ENCODE measurements at places on chromosomes 5 and 9. TPM values are rescaled to one million over a fixed set of nuclear protein-coding genes. Genes with fewer than 3 reads are reported as not detected.

The PSAT1 gene
- total RNA-seq = 9.4 TPM

The MLANA gene
- 0.23 TPM for total RNA-seq

The SPATA31D4 gene
- 0.08 TPM for total RNA-seq

The CDKN2AIPNL gene
- 38.9 TPM for total RNA-seq

The ANKRD55 gene
- total RNA-seq = 1.1 TPM

The INSL6 gene
- 0.83 TPM for total RNA-seq

All from motor neuron (in vitro differentiated cells).